Ovary (tissue), 10 donors: ENCODE measurements at places on chromosomes 7 and 10. TPM values are rescaled to one million over a fixed set of nuclear protein-coding genes. Genes with fewer than 3 reads are reported as not detected.

DNA sequence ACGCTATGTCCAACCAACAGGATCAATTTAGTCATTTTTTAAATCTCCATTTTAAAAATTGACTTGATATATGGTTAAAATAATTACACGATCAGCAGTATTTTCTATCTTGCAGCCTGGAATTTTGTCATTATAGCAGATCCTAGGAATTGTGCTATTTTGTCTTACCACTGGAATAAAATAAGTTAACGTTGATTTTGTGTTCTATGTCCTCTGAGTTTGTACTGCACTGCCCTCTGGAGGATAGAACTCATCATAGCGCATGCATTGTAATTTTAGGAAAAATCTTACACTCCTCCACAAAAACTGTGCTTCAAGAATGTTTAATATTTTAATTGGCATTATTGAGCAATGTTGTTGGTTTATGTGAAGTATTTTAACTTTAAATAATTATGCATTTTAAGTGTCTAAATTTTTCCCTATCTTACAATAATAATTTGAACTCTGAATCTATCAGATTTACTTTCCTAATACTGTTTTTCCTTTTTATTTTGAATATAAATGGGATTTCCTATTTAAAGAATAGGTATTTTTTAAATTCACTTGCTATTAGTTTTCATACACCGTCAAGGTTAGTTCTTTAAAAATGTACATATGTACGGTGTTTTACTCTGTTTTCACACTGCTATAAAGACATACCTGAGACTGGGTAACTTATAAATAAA is 220.1 kb downstream of the PPP1R3A start:
- DNase-seq: no peak
- H3K4me3 ChIP-seq: no peak overlapping the region
- no peak overlapping the region for H3K27ac ChIP-seq
- H3K27me3 ChIP-seq: no peaks in the 10 kb centered on the region
- no peaks in the 10 kb centered on the region for H3K4me1 ChIP-seq
- H3K36me3 ChIP-seq: no peaks in the 10 kb centered on the region

Gene VAX1
- total RNA-seq: not detected

DNA sequence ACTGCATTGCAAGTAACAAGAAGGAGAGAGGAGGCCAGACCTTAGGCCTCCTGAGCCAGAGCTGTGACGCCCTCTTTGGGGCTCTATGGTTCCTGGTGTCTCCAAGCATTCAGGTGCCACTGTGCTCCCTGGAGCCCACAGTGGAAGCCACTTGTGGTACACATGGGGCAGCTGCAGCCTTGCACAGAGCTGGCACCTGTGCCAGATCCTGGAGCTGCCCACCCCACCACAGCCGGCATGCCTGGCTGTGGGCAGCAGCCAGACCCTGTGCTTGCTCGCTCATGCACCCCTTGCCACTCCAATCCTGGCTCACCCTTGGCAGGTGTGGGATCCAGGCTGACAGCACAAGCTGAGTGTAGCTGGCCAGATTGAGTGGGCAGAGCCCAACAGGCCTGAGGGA is 173.8 kb upstream of the SMIM30 start:
- no peak overlapping the region for H3K27ac ChIP-seq
- no peak for DNase-seq
- no peaks in the 10 kb centered on the region for H3K4me1 ChIP-seq
- H3K27me3 ChIP-seq: no peaks in the 10 kb centered on the region
- H3K4me3 ChIP-seq: no peak overlapping the region

Gene PNLIPRP1
- total RNA-seq: 0.34 TPM

GRCh38 chr7:55441774-55442522 is 76.8 kb downstream of the LANCL2 start:
- H3K27ac ChIP-seq: no peak overlapping the region
- no peaks in the 10 kb centered on the region for H3K36me3 ChIP-seq
- H3K27me3 ChIP-seq: no peaks in the 10 kb centered on the region
- H3K4me1 ChIP-seq: no peaks in the 10 kb centered on the region
- DNase-seq: no peak
- no peak overlapping the region for H3K4me3 ChIP-seq

Gene SLC26A3
- not detected for total RNA-seq

Gene CALN1
- 0.11 TPM for total RNA-seq

Gene MRLN
- not detected for total RNA-seq

Gene WASL
- total RNA-seq: 45.0 TPM

DNA sequence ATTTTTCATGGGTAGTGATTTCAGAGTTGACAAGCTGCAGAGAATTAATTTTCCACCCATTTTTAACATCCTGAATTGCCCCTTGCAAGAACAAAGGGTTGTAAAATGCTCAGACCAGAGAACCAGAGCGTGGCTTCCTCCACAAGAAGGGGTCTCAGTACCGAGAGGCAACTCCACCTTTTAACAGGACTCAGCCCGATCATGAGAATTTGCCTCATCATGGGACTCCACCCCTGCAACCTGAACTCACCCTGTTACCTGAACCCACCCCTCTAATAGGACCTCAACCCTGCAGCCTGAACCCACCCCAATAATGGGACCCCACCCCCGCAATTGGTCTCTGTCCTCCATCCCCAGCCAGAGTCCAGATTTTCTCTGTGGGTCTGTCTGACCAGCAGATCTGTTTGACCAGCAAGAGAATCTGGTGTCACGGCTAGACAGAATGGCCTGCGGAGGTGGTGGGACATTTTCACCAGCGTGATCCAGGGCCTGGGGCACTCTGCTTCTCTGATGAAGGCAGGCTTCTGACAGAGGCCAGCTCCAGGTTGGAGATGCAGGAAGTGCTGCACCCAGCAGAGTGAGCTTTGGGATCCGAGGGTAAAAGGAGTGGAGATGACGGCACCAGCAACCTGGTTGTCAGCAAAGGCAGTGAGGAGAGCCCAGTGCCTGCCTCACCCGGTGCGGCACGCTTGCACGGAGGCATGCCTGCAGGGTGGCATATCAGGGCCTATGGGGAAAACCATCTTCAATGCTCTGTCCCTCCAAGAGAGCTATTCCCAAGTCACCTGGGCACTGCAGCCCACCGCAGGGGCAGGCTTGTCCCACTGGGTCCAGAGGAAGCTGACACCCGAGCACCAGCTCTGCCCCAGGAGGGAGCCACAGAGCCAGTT is 136.6 kb downstream of the TCERG1L start:
- peaks cover 3% of the 10 kb centered on the region for H3K4me1 ChIP-seq
- H3K27ac ChIP-seq: no peak overlapping the region
- H3K36me3 ChIP-seq: no peaks in the 10 kb centered on the region
- no peak for DNase-seq
- no peak overlapping the region for H3K4me3 ChIP-seq

Gene FAM25G
- not detected for total RNA-seq

Gene TSPAN13
- total RNA-seq: 3.7 TPM

GRCh38 chr10:115844591-115844990 is 428.4 kb downstream of the GFRA1 start:
- no peak overlapping the region for H3K27ac ChIP-seq
- peaks cover 2% of the 10 kb centered on the region for H3K4me1 ChIP-seq
- no peaks in the 10 kb centered on the region for H3K36me3 ChIP-seq
- no peak overlapping the region for H3K4me3 ChIP-seq

GRCh38 chr7:53744403-53744760 is 708.9 kb downstream of the POM121L12 start:
- H3K4me3 ChIP-seq: no peak overlapping the region
- no peak for DNase-seq
- no peaks in the 10 kb centered on the region for H3K4me1 ChIP-seq
- no peaks in the 10 kb centered on the region for H3K36me3 ChIP-seq
- H3K27me3 ChIP-seq: no peaks in the 10 kb centered on the region
- H3K27ac ChIP-seq: no peak overlapping the region

Gene ADAM22
- total RNA-seq: 9.3 TPM

Gene CDK14
- total RNA-seq: 40.9 TPM

DNA sequence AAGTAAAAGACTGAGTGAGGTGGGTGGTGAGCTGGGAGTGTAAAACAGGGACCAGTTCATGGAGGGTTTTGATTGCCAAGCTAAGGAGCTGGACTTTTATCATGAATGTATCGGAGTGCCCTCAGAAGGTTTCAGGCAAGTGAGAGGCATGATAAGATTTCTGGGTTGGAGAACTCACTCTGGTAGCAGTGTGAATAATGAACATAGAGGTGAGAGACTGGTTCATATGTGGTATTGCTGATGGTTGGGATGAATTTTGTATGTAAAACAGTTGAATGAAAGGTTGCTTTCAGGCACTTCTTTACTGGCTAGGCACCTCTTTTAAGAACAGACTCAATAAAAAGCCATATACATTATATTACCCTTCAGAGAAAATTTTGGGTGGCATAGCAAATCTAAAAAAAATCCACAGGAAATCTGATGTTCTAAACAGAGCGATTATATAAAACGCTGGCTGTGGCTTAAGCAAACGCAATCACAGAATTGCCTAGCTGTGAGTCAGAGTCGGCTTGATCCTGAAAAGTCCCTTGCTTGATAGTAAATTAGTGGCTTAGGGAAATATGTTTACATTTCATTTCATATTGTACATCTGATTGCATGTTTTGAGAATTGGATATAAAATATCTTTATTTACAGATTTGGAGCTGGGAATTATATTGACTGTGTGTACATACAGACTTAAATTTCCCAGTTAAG is 92.9 kb upstream of the HDAC9 start:
- no peaks in the 10 kb centered on the region for H3K27me3 ChIP-seq
- no peaks in the 10 kb centered on the region for H3K36me3 ChIP-seq
- H3K4me1 ChIP-seq: no peaks in the 10 kb centered on the region

DNA sequence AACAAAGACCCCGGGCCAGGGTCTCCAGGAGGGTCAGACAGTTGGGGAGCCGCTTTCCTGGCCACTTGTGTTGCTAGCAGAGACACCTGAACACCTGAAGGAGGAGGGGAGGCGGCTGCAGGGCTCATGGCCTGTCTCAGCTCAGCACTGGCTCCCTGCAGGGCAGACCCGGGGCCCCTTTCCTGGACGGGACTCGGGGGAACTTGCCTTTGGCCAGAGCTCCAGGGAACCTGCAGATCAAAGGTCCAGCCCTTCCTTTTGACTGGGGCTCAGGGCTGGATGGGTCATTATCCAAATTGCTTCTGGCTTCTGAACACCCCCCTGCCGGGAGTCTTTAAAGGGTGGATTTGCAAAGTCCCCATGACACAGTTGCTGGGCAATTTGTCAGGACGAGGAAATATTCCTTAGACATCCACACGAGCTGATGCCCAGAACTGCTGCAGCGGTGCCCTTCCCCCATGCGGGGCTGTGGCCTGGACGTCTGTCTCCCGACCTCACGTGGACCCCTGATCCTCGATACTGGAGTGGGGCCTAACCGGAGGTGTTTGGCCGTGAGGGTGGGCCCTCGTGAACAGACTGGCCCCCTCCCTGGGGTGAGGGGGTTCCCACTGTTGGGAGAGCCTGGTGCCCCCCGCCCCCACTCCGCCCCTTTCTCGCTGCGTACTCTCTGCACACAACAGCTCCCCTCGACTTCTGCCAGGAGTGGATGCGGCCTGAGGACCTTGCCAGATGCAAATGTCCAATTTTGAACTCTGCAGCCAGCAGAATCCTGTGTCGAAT is 194.3 kb downstream of the ELFN1 start:
- H3K4me1 ChIP-seq: peaks cover 2% of the 10 kb centered on the region
- H3K36me3 ChIP-seq: no peaks in the 10 kb centered on the region
- no peak overlapping the region for H3K4me3 ChIP-seq
- H3K27ac ChIP-seq: no peak overlapping the region

Gene KLF14
- total RNA-seq: not detected

DNA sequence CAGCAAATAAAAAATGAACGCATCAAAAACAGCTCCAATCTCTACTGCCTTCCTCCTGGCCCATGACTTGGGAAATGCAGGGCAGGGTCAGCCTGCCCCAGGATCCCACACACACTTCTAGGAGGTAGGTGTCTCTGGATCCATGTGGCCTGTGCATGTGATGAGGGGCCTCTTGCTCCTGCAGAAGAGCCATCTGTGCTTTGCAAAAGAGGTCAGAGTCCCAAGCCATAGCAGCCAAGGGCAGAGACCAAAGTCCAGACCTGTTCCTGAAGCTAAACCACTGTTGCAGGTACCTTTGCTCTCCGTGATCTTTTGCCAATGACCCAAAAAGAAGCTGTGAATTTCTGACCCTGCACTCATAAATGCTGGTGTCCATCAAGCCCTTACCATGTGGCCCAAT is 57.1 kb downstream of the KCNMA1 start:
- DNase-seq: no peak
- no peak overlapping the region for H3K4me3 ChIP-seq
- no peaks in the 10 kb centered on the region for H3K4me1 ChIP-seq
- no peaks in the 10 kb centered on the region for H3K27me3 ChIP-seq
- no peaks in the 10 kb centered on the region for H3K36me3 ChIP-seq
- no peak overlapping the region for H3K27ac ChIP-seq

Gene RBM28
- 35.1 TPM for total RNA-seq

GRCh38 chr10:30995081-30995770 is 36.4 kb downstream of the ZNF438 start:
- H3K4me3 ChIP-seq: no peak overlapping the region
- H3K27ac ChIP-seq: no peak overlapping the region
- no peaks in the 10 kb centered on the region for H3K36me3 ChIP-seq
- no peaks in the 10 kb centered on the region for H3K27me3 ChIP-seq
- DNase-seq: no peak
- peaks cover 3% of the 10 kb centered on the region for H3K4me1 ChIP-seq

- DNase-seq: peak; percentile 57
- H3K36me3 ChIP-seq: no peaks in the 10 kb centered on the region
Observed at GRCh38 chr10:96130326-96130995, 364 bp downstream of the ZNF518A start.

GRCh38 chr10:79234391-79235315 is 112.6 kb upstream of the PPIF start:
- H3K27ac ChIP-seq: no peak overlapping the region
- no peak overlapping the region for H3K4me3 ChIP-seq
- H3K36me3 ChIP-seq: no peaks in the 10 kb centered on the region

- H3K27ac ChIP-seq: no peak overlapping the region
- peak; percentile 10 for DNase-seq
- H3K36me3 ChIP-seq: no peaks in the 10 kb centered on the region
- H3K4me1 ChIP-seq: peaks cover 10% of the 10 kb centered on the region
- no peak overlapping the region for H3K4me3 ChIP-seq
Observed at GRCh38 chr10:124006526-124006925, 86.9 kb downstream of the CHST15 start.

DNA sequence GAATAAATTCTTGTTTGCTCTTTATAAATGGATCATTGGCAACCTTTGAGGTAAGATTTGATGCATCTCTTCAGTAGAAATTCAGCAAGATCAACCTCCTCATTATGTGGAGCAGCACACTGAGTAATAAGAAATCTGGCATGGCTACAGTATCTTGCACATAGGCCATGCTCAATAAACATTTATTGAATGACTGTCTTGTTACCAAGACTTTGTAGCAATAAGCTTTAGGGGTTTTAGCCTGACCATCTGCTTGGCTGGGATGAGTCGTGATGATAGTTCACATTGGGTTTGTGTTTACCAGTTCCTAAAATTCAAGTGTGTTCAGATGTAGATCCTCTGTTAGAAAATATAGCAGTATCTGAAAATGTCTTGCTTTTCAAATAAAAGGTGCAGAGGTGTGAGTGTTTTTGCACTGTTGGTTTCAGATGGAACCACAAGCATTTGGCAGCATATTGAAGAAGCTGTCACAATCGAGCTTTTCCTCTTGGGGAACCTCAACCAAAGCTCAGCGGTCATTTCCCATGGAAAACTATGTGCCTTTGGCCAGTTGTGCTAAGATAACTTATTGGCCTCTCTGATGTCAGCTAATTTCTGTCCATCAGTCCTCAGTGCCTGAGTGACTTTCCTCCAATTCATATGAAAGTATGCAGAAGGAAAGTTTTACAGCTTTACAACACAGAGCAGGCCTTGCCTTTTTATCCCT is 442.6 kb downstream of the GFRA1 start:
- no peak for DNase-seq
- no peaks in the 10 kb centered on the region for H3K4me1 ChIP-seq
